ENCODE measurements at places on chromosomes 7 and 10.

GRCh38 chr10:112202561-112203241, 19.1 kb upstream of the GPAM start:
- DNase-seq, result no peak

GRCh38 chr7:45408409-45408737, 165.8 kb upstream of the ADCY1 start:
- DNase-seq, result no peak

DNA sequence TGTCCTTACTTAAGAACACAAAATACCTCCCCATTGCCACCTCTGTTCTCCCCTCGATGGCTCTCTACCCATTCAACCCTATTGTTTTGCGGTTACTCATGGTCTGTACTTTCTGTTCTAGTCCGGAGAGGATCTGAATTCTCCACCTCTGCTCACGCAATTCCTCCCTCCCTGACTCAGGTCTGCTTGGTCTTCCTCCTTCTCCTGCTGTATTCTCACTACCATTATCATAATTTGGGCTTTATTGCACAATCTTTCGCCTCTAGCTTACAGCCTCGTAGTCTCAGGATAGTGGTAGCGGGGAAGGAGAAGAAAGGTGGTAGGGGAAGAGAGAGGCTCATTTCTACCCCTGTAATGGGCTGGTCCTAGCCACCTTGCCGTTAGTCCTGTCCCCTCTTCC, 35.4 kb upstream of the FAM180A start:
- DNase-seq, result no peak

- DNase-seq, result no peak
Observed at GRCh38 chr7:85343484-85343883, 156.6 kb upstream of the SEMA3D start.

DNA sequence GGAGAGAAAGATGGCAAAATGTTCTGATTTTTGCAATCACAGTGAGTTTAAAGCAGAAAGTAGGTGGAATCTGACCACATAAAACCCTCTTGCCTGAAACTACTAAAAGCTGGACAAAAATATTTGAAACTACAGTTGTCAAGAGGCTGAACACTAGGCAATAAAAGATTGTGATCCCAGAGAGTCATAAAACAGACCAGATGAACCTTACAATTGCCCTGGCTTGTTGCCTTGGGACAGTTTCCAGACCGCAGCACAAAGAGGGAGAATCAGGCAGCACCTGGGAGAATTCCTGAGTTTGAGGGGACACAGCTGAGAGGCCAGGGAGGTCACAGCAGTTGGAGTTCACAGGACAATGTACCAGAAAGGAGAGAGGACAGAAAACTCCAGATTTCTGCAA, 107.3 kb upstream of the NANOS1 start:
- DNase-seq, result no peak

GRCh38 chr7:143392875-143393266, 11.7 kb downstream of the ZYX start:
- DNase-seq, result no peak

GRCh38 chr7:23017309-23017708, 3.4 kb upstream of the HYCC1 start:
- DNase-seq, result no peak

- DNase-seq, result no peak
Observed at GRCh38 chr7:497346-497745, 22.3 kb downstream of the PDGFA start.

- no peak for DNase-seq
Observed at GRCh38 chr7:77329466-77330168, 86.5 kb downstream of the GSAP start.

GRCh38 chr10:84193846-84194423, 402 bp upstream of the CDHR1 start:
- DNase-seq, result no peak

- DNase-seq, result no peak
Observed at GRCh38 chr7:97298561-97298960, 181.1 kb downstream of the SDHAF3 start.

DNA sequence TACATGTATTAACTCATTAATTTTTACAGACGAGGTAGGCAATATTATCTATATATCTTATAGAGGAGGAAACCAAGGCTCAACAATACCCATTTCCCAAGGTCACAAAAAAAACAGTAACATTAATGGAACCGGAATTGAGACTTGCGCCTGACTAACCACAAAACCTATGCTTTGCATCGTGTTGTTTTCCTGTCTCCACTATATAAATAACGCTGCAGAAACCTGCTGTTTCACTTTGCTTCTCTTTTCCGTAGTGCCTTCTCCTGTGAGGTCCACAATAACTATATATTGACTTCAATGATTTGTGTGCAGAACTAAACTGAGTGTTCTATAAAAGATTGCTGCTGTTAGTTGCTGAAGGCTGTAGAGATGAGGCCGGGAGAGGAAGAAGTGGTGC, 97.7 kb upstream of the RPA3 start:
- no peak for DNase-seq

GRCh38 chr10:86210416-86210815, 156.2 kb downstream of the GRID1 start:
- no peak for DNase-seq

DNA sequence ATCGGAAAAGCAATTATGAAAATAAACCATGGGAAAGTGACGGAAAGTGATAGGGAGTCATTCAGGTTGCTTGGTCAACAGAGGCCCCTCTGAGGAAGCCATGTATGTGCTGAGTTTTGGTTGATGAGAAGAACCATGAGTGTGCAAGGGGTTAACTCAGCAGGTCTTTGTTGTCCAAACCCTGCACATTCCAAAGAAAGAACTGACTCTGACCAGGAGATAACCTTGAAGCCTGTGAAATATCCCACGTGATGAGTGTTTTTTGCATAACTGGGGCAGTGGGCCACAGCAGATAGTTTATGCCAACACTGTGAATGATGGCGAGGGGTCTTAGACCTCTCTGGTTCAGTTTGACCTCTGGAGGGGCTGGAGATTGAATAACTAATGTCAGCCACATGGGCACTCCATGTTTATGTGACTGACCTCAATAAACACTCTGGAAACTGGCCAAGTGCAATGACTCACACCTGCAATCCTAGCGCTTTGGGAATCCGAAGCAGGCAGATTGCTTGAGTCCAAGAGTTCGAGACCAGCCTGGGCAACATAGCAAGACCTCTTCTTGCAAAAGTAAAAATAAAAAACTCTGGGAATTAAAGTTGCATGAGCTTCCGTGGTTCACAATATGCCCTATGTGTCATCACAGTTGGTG, 154.0 kb upstream of the FOXK1 start:
- no peak for DNase-seq

GRCh38 chr10:34537629-34538231, 277.4 kb downstream of the PARD3 start:
- DNase-seq, result no peak

DNA sequence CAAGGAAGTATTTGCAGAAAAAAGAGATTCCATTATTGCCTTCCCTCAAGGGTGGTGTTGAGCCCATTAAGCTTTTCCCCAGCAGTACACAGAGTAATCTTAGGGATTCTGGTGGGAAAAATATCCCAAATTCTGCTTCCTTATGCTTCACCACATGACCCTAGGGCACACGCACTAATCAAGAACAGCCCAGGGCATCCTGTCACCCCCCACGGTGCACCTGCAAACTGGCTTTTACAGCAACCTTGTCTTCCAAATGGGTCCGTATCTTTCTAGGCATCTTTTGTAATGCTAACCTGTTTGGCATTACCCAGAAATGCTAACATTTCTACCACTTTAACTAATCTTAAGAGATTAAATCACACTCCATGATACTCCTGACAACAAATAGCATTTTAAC, 926 bp upstream of the C7orf33 start:
- DNase-seq, result no peak

DNA sequence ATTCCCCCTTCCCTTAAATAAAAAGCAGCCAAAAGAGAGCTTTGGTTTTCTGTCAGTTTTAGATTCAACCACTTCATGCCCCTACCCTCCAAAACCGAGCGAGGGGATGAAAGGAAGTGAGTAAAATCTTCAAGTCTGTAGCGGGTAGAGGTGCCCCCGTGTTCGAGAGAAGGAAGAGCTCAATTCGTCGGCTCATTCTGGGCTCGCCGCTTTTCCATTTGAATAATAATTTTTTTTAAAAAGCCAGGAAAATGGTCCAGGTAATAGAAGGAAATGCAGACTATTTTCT, 436.2 kb upstream of the GALNT17 start:
- DNase-seq, result no peak

GRCh38 chr7:143974459-143974858, 19.8 kb downstream of the OR2F1 start:
- DNase-seq, result no peak

DNA sequence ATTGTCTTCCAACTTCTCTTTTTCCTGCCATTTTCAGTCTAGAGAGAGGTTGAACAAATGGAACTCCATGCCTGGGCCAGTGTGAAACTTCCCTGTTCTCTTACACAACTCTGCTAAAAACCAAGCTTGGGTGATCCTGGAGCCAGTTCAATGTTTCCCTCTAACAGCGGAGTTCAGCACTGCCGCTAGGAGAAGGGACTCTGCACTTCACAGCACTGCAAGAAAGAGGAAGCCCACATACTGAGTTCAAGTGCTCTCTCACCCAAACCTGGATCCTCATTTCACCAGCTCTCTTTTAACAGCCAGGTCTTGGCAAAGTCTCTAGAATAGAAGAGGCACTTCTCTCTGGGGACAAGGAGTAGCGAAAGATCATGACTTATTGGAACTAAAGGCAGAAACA, 18.8 kb downstream of the FOXI2 start:
- no peak for DNase-seq

DNA sequence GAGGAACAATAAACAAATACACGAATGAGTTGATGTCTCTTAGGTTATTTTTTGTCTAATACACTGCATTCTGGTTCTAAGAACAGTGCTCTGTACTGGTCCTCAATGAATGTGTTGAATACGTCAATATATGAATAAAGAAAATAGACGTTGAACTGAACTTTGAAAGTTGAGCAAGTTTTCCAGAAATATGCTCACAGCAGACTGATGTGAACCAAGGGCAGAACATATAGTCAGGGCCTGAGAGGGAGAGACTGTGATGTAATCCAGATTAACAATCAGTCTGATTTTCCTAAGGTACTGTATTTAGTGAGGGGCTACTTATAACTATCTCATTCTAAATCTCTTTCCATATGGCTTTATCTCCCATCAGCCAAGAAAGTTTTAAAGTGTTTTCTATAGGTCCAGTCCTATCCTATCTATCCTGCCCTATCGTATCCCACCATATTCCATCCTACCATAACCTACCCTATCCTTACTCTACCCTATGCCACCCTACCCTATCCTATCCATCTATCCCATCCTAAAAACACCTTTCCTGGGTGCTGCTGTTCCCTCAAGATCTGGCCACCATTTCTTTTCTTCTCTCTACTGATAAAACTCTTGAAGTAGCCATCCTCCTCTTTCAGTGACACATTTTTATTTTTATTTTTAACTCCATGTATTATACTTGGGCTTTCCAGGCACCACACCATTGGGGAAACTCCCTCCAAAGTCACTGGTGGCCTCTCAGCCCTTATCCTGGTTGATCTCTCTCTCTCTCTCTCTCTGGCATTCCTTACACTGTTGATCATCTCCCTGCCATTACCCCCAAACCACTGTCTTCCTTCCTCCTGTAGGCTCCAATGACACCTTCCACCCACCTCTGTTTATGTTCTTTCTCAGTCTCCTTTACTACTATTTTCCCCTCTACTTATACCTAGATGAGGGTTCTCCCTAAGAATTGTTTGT, 212.3 kb upstream of the SLC26A5 start:
- no peak for DNase-seq

- DNase-seq, result no peak
Observed at GRCh38 chr10:130456616-130457015, 320.4 kb downstream of the GLRX3 start.

DNA sequence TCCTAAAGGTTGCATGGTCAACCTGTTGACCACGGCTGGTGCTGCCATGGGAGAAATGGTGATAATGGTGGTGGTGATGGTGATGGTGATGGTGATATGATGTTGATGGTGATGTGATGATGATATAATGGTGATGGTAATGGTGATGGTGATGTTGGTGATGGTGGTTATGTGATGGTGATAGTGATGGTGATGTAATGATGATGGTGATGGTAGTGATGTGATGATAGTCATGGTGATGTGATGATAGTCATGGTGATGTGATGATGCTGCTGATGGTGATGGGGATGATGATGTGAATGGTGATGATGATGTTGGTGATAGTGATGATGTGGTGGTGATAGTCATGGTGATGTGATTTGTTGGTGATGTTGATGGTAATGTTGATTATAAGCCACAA, 23.9 kb downstream of the POU6F2 start:
- DNase-seq, result no peak

All from cerebellar cortex (tissue), 1 donor.